ENCODE measurements at places on chromosomes 12 and 14. TPM values are rescaled to one million over a fixed set of nuclear protein-coding genes. Genes with fewer than 3 reads are reported as not detected.

HOXC6 gene
- not detected for polyA plus RNA-seq

IRAK3 gene
- polyA plus RNA-seq: not detected

WNT1 gene
- polyA plus RNA-seq: not detected

RNASE3 gene
- not detected for polyA plus RNA-seq

G2E3 gene
- 13.8 TPM for polyA plus RNA-seq

CCDC196 gene
- not detected for polyA plus RNA-seq

FSCB gene
- not detected for polyA plus RNA-seq

KRT4 gene
- not detected for polyA plus RNA-seq

PAWR gene
- polyA plus RNA-seq: 29.1 TPM

ACIN1 gene
- polyA plus RNA-seq: 222 TPM

DTX1 gene
- polyA plus RNA-seq: not detected

POLE gene
- polyA plus RNA-seq: 23.2 TPM

RAD51AP1 gene
- 16.6 TPM for polyA plus RNA-seq

DHRS1 gene
- 52.2 TPM for polyA plus RNA-seq

HOXC9 gene
- 0.11 TPM for polyA plus RNA-seq

MVK gene
- polyA plus RNA-seq: 11.6 TPM

PLD4 gene
- polyA plus RNA-seq: not detected

CFAP54 gene
- polyA plus RNA-seq: not detected

SLC7A7 gene
- polyA plus RNA-seq: 1.1 TPM

MGST1 gene
- 109 TPM for polyA plus RNA-seq

NAV3 gene
- 0.14 TPM for polyA plus RNA-seq

VIPAS39 gene
- polyA plus RNA-seq: 21.5 TPM

TNFAIP2 gene
- 1.5 TPM for polyA plus RNA-seq

SLCO1C1 gene
- polyA plus RNA-seq: not detected

AQP2 gene
- polyA plus RNA-seq: not detected

RHEBL1 gene
- polyA plus RNA-seq: 2.9 TPM

ADIPOR2 gene
- polyA plus RNA-seq: 56.5 TPM

NTN4 gene
- polyA plus RNA-seq: 7.8 TPM

INHBC gene
- 13.8 TPM for polyA plus RNA-seq

CAPZA3 gene
- polyA plus RNA-seq: not detected

ACSM4 gene
- not detected for polyA plus RNA-seq

TESPA1 gene
- polyA plus RNA-seq: not detected

GPR84 gene
- polyA plus RNA-seq: not detected

ALDH2 gene
- polyA plus RNA-seq: 67.8 TPM

RAPGEF3 gene
- polyA plus RNA-seq: 0.37 TPM

SIX4 gene
- polyA plus RNA-seq: 5.0 TPM

SYNDIG1L gene
- polyA plus RNA-seq: 0.10 TPM

DNAH10 gene
- polyA plus RNA-seq: 0.08 TPM

PROX2 gene
- polyA plus RNA-seq: not detected

FIGNL2 gene
- polyA plus RNA-seq: 1.2 TPM

PCED1B gene
- 0.37 TPM for polyA plus RNA-seq

UNC79 gene
- polyA plus RNA-seq: under 0.01 TPM

DLK1 gene
- 395 TPM for polyA plus RNA-seq

DHH gene
- not detected for polyA plus RNA-seq

DENND5B gene
- polyA plus RNA-seq: 12.8 TPM

BICDL1 gene
- polyA plus RNA-seq: 5.4 TPM

FITM1 gene
- 3.6 TPM for polyA plus RNA-seq

GDF3 gene
- polyA plus RNA-seq: not detected

ISCU gene
- polyA plus RNA-seq: 85.9 TPM

NYNRIN gene
- polyA plus RNA-seq: 0.63 TPM

OR4K5 gene
- not detected for polyA plus RNA-seq

MEG3 gene
- polyA plus RNA-seq: 0.07 TPM

CMTM5 gene
- polyA plus RNA-seq: not detected

Measured in HepG2 (cell line).